Prostate gland (tissue), 2 donors: ENCODE measurements at places on chromosomes 13 and 19.

DNA sequence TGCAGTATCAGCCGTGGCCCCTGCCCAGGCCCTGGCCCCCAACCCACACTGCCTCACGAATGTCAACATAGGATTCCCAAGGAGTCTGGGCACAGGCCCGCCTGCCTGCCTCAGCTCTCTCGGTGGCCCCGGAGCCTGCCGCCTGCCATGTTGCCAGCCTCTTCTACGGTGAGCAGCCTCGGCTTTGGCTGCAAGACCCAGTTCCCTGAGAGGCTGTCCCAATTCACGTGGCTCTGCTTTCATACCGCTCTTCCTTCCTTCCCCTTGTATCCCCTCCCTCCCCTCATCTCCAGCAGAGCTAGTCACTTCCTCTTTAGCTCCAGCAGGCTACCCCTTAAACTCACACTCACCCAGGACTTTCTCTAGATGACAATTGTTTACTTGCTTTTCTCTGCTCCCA is 42.7 kb downstream of the SERP2 start:
- no peak for DNase-seq

DNA sequence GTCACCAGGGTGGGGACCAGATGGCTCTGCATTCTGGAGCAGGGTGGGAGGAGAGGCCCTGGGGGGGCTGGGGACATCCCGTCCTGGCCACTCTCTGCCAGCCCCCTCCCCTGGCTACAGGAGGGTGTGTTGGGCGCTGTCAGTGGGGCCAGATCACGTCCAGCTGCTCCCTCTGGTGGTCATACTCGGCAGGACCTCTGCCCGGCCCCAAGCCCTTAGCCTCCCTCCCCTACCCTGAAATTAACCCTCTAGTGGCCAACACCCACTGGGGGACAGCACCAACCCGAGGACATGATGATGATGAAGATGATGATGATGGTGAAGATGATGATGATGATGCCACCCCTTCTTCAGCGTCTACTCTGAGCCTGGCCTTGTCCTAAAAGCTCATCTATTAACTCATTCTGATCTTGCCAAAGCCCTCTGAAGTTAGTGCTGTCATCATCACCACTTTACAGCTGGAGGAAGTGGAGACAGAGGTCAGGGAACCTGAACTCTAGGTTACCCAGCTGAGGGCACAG is 590 bp upstream of the LGI4 start:
- peak; percentile 80 for DNase-seq

DNA sequence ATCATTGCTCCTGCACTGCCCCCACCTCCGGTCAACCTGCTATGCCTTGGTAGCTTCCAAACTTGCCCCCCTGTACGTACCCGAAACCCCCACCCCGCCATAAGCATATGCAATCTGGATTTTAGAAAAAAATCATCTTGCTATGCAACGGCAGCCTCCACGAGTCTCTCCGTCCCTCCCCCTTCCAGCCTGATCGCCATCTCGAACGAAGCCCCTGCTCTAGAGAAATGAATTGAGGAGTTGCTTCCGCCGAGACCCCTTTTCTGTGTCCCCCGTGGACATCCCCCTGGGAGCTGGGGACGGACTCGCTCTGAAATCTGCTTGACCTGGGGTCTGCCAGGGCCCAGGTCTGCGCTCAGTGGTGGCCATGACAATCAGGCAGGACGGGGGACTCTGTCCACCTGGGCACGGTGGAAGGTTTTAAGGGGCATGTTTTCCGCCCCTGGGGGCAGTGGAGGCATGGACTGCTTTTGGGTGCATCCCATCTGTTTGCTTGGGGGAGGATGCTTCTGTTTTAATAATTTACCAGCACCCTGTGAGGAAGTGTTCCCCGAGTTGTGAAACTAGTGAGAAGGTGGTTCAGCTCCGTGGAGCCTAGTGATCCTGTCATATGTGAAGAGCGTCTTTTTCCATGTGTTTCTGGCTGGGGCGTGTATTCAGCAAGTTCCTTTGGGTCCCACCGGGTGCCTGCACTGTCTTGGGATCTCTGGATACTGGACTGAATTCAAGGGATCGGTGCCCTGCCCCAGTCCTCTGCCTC is 1.0 kb downstream of the KDM4B start:
- DNase-seq, result no peak

DNA sequence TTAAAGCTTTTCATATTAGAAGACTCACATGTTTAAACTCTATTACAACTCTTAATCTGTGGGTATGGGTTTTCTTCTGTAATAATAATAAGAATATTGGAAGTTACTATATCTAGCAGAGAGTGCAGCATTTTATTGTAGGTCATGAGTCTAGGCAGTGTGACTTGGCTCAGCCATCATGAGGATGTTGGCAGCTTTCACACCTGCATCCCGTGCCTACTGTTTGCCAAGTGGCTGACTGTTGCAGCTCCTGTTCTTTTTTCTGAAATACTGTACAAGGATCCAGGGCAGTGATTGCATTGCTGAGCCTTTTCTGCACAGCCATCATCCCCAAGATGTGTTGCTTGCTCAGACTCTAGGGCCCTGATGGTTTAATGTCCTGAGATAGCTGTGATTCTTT is 47.4 kb downstream of the MTUS2 start:
- DNase-seq, result no peak

GRCh38 chr13:40026174-40026585 is 370.7 kb downstream of the COG6 start:
- no peak for DNase-seq

DNA sequence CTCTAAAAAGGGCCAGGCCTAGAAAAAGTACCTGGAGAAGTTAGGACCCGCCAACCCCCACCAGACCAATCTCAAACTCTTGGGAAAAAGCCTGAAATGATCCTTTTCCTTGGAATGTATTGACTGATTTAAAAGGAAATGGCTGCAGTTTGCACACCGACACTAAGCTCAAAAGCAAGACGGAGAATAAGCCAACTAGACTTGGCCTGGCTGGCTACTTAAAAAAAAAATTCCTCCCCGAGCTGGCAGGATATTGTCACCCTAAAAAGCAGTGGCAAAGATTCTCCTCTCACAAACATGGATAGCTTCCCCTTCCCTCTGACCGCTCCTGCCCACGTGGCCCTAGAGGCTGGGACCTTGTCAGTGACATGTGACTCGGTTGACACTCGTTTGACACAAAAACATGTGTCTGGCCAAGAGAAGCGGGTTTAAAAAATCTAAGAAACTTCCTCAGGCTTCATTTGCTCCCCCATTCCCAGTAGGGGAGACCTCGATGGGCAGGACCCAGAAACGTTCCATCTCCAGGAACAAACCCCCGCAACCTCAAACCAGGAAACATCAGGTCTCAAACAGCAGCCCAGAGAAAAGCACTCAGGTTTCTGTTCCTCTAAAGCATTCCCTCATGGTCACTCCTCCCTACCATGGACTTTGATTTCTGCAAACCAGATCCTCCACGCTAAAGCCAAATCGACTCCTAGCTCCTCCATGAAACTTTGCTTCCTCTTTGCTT is 1.3 kb downstream of the RFX1 start:
- DNase-seq, result peak; percentile 49

GRCh38 chr13:46687810-46688209 is 109.2 kb downstream of the ESD start:
- DNase-seq, result no peak

GRCh38 chr19:1067341-1067957 is 482 bp downstream of the ARHGAP45 start:
- no peak for DNase-seq

GRCh38 chr19:12639901-12640613 is 26.5 kb downstream of the MAN2B1 start:
- peak; percentile 63 for DNase-seq

DNA sequence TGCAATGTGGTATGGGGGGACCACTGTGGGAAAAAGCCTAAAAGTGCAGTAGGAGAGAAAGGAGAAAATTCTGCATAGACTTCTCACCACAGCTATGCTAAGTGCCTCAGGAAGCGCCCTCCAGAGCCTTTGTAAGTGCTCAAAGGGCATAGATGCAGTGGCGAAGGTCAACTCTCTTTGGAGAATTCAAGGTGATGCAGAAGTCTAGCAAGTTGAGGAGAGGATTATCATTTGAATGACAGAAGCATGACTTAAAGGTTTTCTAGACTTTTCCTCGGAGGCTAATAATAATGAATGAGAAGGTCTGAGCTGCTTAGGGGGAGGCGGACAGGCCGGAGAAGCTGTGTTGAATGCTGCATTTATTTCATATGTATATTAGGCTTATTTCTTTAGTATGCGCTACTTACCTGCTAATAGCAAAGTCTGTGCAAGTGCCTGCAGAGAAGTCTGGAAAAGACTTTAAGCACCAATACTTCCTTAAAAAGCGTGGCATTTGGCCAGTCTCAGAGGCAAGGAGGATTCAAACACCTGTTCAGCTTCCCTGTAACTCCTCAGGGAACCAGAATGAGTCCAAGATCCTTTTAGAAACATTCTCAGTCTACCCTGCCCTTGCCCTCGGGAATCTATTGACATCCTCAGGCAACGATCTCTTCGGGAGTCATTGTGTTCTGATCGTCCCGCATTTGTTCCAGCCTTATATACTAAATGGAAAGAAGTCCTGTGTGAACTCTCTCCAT is 56.2 kb downstream of the FLT1 start:
- DNase-seq, result no peak

GRCh38 chr19:2887391-2887914 is 13.3 kb upstream of the ZNF57 start:
- DNase-seq, result peak; percentile 39

- DNase-seq, result peak; percentile 74
These were observed 36.9 kb downstream of the ARRDC2 start for GRCh38 chr19:18044825-18045304.
